ENCODE measurements at places on chromosomes 11 and 22.

DNA sequence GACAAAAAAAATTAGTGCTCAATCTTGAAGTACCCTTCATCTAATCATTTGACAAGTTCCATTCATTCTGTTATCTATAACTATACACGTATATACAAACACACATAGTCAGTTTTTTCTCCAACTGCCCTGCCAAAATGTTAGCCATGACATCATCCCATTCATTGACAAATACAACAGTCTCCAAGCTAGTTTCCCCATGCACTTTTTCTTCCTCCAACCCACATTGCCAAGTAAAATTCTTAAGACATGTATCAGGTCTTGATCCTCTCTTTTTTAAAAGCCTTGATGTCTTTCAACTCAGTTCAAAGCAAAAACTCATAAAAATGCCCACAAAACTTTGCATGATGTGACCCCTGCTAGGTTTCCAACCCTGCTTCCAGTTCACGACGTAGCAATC, 58.1 kb downstream of the DDI1 start:
- no peak for DNase-seq

DNA sequence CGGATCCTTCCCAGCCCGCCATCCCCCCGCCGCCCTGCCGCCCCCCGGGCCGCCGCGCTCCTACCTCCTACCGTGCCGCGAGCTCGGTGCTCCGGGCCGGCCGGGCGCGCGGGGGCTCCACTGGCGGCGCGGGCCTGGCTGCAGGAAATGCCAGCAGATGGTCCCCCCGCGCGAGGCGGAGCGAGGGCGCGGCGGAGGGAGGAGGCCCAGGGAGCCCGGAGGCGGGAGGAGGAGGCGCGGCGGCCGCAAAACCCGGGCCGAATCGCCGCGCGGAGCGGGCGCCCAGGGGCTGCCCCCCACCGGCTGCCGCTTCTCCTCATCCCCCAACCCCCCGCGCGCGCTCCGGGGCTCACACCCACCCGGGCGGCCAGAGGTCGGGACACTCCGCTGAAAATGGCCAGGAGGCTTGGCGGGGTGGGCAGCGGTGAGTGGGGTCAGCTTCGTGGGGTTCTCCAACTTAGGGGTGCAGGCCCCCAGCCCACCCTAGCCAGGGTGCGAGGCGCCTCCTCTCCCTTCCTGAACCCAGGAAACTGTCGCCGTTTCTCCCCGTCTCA, at the start of gene OSBPL5:
OSBPL5 (minus strand) TSS at position 159 of the 554 bp plus-strand sequence. CDS start 36,162 bp downstream, outside the sequence.
- peak; percentile 42 for DNase-seq

- no peak for DNase-seq
These were observed 67.4 kb downstream of the SPECC1L start for GRCh38 chr22:24337894-24338645.

GRCh38 chr11:116294630-116295029, 478.2 kb downstream of the BUD13 start:
- no peak for DNase-seq

DNA sequence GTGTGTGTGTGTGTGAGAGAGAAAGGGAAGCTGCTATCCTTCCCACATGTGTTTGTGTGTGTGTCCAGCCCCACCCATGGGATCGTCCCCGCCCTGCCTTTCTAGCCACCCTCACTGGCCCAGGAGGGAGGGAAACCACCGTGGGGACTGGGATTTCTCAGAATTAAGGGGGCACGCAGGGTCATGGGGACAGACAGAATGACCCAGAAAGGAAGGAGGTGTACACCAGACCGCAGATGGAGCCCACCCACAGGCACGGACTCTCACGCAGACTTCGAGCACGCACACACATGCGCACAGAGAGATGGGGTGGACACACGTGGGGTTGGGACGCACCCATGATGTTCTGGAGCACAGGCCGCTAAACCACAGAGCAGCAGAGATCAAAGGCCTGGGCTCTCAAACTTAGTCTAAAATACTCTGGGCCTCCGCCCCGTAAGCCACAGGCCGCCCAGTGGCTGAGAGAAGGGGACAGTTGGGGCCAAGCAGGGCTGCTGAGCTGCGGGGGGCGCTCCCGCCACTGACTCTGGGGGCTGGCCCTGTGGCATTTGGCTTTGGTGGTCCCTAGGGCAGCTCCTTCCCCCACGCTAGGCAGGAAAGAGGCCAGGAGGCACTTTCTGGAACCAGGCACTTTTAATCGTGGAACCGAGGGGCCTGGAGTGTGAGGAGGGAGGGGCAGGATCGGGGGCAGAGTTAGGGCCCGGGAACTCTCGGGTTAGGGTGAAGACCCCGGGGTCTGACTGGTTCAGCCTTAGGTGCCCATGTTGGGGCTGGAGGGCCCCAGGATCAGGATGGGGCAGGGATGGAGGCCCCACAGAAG, 1.5 kb downstream of the IFITM5 start:
- DNase-seq = no peak

- no peak for DNase-seq
These were observed 81.9 kb downstream of the UVRAG start for GRCh38 chr11:75896843-75897419.

GRCh38 chr11:1054143-1055108, 17.9 kb upstream of the MUC6 start:
- DNase-seq = no peak

DNA sequence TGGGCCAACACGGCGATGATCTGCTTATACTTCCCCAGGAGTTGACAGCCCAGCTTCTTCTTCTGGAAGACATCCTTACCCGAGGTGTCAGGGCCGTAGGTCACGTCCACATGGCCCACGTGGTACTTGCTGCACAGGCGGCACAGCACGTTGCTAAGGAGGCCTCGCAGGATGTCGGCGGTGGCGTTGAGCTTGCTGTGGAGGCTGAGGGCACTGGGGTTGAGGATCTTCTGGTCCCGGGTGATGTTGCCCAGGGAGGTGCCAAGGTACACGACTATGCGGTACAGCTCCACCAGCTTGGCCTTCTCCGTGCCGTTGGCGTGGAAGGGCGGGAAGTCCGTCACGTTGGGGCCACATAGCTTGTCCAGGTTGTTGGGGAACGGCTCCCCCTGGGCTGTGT, 2.9 kb downstream of the LIF start:
- DNase-seq = no peak

DNA sequence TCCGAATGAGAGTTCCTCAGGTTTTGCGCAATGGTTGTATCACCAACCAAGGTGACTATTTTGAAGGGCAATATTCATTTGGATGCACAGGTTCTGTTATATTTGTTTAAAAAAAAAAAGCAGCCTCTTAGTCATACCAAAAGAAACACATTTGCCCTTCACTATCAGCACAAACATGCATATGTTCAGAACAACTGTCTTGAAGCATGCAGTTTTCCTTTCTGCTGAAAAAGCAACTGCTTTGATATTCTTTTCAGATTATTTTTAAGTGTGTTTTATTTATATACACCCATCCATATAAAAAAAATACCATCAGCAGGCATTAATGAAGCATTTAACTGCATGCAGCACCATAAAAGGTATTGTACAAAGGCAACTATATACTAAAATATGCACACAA, 67.8 kb downstream of the RBFOX2 start:
- DNase-seq = no peak

GRCh38 chr11:118247041-118247440, 5.1 kb downstream of the MPZL3 start:
- no peak for DNase-seq

- no peak for DNase-seq
These were observed 22.6 kb upstream of the OLFML1 start for GRCh38 chr11:7462706-7463105.

DNA sequence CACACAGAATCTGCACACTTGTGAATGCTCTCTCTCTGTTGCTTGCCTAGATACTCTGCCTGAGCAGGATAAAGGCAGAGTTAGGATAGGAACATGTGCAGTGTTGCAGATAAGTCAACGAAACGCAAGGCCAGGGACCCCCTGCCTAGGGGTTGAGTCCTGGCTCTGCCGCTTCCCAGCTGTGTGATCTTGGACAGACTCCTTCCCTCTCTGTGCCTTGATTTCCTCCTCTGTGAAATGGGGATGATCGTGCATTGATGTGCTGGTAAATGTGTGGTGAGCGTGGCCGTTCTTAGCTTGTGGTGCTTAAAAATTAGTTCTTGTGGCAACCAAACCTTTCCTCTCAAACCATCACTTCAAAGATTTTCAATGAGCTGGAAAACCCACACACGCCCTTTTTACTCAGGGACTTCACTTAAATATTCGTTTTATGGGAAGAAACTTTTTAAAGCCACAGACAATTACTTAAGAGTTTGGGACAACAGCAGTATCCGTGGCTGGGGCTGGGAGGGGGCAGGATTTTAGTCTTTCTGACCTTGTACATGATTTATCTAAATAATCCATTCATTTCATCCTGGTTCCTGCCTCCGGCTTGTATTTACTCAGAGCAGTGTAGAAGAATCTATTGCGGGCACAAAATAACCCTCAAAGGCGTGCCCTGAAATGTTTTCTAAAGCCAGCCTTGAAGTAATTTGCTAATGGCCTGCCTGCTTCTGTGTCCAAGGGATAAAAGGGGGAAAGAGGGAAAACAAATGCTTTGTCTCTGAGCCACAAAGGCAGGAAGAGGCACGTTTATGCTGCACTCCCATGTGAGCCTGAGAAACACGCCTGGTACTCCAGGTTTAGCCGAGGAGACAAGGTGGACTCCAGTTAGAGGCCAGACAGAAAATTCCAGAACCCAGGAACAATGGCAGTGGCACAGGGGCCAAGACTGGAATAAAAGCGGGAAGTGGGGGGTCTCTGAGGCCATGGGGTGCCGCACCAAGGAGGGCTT, 85.0 kb upstream of the CRYBB3 start:
- no peak for DNase-seq

DNA sequence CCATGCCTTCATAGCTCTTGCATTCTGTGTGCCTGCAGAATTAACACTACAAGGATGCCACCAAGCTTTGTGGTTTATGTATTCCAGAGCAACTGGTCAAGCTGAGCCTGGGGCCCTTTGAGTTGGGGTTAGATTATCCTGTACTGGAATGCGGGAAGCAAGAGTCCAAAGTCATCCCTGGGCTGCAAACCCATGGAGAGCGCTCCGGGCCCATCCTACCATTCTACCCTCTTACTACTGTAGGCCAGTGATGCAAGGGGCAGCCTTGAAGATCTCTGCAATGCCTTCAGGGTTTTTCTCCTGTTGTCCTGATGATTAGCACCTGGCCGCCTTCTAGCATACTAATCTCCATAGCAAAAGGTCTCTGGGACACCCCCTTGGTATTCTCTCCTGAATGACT, 51.3 kb downstream of the TUG1 start:
- no peak for DNase-seq

GRCh38 chr11:121563900-121564822, 111.4 kb upstream of the SORL1-AS1 start:
- no peak for DNase-seq

DNA sequence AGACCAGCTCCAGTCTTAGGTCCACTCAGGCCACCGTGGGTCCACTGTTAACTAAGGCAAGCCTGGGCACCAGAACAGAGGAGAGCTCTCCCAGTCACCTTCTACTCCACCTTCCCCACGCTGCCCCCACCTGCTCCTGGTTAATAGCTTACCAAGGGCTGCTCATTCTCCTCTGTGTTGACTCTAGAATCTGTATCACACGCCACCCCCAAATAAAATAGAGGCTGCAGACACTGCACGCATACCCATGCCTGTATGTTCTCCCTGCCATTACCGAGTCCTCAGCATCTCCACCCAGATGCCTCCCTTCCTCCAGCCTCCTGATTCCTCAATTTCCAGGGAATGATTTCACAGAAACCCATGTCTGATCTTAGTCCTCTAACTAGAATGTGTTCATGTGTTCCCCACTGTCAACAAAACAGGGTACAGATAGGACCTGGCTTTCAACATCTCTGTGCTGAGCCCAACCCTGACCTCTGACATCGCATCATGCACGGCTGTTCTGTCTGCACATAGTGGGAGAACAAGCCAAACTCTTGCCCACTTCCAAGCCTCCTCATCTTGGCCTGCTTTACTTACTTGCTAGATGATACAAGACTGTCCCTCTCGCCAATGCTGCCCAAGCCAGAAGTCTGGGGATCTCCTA, 49.8 kb downstream of the SMCO4 start:
- DNase-seq = no peak

GRCh38 chr22:29478326-29479276, 1.4 kb upstream of the NEFH start:
- DNase-seq = peak; percentile 10

DNA sequence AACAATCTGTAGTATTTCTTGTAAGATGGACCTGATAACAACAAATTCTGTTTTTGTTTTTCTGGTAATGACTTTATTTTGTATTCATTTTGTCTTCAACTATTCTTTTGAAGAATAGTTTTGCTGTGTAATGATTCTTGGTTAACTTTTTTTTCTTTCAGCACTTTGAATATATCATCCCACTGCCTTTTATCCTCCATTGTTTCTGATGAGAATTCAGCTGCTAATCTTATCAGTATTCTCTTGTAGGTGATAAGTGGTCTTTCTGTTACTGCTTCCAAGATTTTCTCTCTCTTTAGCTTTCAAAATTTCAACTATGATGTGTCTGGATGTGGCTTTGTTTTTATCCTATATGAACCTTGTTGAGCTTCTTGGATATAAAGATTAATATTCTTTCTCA, 21.5 kb downstream of the GALNT18 start:
- DNase-seq = no peak

- no peak for DNase-seq
These were observed 91.8 kb upstream of the LDLRAD3 start for GRCh38 chr11:35852056-35852455.

DNA sequence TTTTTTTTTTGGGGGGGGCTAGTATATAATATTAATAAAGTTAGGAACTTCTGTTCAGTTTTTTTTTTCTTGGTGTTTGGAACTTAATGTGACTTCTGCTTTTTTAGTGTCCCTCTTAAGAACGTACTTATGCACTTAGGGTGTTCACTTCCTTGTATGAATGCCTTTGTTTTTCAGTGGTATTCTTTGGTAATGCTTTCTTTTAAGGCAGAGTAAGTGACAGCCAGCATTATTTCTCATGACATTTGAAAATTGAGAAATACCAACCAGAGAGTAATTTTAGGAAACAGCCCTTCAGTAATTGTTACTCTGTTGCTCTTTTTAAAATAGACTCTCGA, 2.4 kb downstream of the GRK3 start:
- no peak for DNase-seq

DNA sequence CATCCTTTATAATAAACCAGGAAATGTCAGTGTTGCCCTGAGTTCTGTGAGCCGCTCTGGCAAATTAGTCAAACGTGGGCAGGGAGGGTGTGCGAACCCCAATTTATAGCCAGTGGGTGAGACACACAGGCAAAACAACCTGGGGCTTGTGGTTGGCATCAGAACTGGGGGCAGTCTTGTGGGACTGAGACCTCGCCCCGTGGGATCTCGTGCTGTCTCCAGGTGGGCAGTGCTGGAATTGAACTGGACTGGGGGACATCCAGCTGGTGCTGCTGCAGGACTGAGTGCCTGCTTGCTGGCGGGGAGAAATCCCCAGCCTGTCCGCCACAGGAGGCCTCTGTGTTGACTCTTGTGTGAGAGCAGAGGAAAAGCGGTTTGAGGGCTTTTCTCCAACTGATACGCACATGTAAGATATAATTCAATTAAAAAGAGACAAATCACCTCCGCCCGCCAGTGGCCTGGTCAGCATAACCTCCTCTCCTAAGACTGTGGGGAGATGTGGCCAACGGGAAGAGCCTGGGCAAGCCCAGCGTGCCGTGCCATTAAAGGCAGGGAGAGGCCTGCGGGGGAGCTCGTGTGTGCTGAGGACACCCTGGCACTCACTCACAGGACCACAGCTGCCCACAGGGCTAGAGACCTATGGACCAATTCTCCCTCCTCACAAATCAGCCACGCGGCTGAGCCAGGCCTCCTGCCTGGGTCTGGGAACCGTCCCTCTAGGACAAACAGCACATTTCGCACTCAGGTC, 18.4 kb downstream of the SULT4A1 start:
- no peak for DNase-seq

Data from stimulated activated CD8-positive, alpha-beta memory T cell treated with anti-CD3 and anti-CD28 coated beads, Interleukin-4, amount 100 ng/mL, for 24 hours (primary cell).